PC-9 (cell line): ENCODE measurements at places on chromosomes 3 and 15.

GRCh38 chr3:196327405-196327804, 9.4 kb upstream of the DYNLT2B start:
- no peak for DNase-seq

DNA sequence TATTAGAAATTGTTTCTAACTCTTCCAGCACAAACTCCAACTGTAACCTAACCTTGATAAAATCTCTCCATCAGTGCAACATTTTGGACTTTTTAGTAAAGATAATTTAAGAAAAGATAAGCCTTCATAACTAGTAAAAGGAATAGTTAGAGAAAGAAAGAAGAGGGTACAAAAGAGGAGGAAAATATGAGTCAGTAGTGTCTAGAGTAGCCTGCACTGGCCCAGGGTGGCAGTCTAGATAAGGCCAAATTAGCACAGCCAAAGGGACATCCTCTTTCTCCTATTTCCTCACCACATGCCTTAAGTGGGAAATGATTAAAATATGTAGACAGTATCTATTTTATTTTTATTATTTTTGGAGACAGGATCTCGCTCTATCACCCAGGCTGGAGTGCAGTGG, 3.7 kb downstream of the PROS1 start:
- DNase-seq = no peak

DNA sequence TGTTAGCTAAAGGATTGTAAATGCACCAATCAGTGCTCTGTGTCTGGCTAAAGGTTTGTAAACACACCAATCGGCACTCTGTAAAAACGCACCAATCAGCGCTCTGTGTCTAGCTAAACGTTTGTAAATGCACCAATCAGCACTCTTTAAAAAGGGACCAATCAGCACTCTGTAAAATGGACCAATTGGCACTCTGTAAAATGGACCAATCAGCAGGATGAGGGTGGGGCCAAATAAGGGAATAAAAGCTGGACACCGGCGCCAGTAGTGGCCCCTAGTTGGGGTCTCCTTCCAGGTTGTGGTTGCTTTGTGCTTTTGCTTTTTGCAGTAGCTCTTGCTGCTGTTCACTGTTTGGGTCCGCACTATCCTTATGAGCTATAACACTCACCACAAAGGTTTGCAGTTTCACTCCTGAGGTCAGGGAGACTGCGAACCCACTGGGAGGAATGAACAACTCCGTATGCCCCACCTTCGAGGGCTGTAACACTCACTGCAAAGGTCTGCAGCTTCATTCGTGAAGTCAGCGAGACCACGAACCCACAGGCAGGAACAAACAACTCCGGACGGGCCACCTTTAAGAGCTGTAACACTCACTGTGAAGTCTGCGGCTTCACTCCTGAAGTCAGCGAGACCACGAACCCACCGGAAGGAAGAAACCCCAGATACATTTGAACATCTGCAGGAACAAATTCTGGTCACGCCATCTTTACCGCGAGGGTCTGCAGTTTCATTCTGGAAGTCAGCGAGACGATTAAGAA, 1.1 kb upstream of the SUCLG2 start:
- no peak for DNase-seq

DNA sequence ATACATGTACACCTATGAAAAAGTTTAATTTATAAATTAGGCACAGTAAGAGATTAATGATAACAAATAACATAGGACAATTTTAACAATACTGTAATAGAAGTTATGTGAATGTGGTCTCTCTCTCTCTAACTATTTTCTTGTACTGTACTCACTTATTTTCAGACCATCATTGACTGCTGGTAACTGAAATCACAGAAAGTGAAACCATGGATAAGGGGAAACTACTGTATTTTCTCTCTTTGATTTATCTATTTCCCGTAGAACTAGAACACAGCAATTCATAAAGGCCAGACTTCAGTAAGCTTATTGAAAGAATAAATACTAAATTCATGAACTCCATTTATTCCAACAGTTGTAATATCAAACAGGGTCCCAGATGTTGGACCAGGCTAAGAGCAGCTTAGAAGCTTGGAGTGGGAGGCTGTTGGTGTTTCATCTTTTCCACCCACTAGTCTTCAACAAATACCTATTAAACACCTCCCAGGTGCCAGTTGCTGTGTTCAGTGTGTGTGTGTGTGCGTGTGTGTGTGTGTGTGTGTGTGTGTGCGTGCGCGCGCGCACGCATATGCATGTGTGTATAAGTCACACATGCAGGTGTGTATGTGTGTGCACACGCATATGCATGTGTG, 235.4 kb downstream of the FOXP1 start:
- DNase-seq = no peak

GRCh38 chr3:197734667-197735318, 1.9 kb downstream of the RUBCN start:
- no peak for DNase-seq

DNA sequence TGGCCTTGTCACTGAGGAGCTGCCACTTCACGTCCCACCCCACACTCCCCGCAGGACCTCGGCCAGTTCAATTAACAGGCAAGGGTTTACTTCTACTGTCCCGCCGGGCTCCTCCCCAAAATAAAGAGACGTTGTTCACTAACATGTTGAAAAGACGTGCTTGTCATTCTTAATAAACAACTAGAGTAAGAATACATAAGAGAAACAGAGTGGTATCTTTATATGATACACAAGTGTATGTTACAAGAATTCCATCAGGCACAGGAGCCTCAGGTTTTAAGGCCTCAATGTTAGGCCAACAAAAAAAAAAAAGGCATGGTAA, 326 bp upstream of the IMPDH2 start:
- no peak for DNase-seq

DNA sequence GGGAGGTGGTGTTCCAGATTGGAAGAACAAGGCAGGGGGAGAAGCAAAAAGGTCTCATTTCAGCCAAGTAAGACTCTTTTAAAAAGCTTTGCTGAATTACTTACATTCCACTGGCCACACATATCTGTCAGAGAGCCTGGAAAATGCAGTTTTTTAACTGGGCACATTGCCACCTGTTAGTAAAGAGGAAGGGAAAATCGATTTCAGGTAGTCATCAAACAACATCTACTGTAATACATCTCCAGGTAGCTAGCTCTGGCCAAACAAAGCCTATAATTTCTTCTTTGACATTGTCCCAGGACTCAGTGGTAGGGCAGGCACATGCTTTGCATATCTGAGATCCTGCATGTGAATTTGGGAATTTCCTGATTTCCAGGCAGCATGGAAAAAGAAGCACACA, 480.7 kb upstream of the SUCLG2 start:
- no peak for DNase-seq

DNA sequence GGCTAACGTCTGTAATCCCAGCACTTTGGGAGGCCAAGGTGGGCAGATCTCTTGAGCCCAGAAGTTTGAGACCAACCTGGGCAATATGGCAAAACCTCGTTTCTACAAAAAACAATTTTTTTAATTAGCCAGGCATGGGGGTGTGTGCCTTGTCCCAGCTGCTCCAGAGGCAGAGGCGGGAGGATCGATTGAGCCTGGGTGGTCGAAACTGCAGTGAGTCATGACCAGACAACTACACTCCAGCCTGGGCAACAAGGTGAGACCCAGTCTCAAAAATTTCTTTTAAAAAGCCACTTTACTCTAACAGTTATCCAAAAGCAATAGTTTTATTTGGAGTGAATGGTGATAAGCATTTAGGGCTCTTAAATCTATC, 12.5 kb downstream of the TRIM59 start:
- no peak for DNase-seq
